ENCODE measurements at places on chromosomes 5 and 9.

- DNase-seq: no peak
Observed at GRCh38 chr9:7103771-7104170, 346.0 kb downstream of the KDM4C start.

DNA sequence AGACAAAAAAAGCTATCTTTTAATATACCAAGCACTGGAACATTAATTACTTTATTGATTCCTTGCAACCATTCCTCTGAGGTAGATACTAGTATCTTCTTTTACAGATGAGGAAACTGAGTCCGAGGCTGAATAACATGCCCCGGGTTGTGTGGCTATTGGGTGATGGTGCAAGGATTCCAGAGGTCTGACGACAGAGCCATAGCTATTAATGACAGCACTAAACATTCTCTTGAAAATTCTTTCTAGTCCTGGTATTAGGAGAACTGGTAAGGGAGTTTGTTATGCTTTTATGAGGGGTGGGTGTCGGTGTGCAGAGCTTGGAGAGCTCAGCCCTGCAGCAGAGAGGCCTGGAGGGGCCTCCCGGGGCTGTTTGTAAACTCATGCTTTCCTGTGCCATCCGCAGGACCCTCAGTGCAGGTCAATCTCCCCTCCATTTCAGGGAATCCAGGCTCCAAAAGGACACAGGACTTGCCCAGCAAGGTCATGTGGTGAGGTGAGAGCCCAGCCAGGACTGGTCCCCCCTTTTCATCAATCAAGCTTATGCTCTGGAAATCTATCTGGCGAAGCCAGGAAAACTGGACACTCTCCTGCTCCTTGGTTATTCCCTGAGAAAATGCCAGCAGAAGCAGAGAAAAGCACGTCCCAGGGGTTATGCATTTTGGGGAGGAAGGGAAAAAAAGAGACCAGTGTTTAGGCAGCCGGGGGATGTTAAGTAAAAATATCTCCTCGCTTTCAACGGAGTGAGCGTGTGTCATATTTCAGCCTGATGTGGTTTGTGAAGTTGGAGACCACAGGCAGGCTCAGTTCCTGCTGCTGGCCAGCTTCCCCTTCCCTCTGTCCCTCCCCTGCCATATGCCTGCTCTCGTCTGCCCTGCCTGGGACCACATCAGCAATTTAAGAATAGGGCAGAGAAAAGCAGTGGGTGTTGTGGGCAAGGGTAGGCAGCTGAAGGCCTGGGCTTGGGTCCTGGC, 3.7 kb downstream of the GSN start:
- no peak for DNase-seq

DNA sequence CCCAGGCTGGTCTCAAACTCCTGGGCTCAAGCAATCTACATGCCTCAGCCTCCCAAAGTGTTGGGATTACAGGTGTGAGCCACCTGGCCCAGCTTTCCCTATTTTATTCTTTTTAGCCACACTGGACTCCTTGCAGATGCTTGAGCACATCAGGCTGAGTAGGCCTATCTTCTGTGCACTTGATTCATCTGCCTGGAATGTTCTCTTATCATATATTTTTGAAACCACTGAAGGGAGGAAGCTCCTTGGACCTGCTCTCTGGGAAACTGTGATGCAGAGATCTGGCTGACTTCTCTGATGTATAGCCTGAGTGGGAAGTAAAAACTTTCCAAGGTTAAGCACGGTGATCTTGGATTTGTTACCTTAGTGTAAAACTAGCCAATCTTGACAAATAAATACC, 6.5 kb upstream of the MAT2B start:
- no peak for DNase-seq

GRCh38 chr5:124843596-124843899, 97.1 kb upstream of the ZNF608 start:
- DNase-seq: no peak

DNA sequence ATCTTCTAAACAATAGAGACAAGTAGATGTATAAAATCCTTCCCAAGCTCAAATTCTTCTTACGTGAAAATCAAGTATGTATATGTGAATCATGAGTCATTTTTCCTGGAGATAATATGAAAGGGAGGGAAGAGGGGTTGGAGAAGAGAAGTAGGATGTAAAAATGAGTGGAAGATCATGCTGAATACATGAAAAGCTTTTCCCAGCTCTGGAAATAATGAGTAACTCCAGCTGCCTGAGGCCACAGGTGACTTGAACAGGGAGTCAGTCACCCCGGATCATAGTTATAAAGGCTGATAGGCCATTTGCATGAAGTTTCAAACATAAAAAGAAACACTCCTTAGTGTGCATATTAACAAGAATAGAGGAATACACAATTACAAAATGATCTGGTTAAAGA, 486.7 kb downstream of the EFNA5 start:
- DNase-seq: no peak

DNA sequence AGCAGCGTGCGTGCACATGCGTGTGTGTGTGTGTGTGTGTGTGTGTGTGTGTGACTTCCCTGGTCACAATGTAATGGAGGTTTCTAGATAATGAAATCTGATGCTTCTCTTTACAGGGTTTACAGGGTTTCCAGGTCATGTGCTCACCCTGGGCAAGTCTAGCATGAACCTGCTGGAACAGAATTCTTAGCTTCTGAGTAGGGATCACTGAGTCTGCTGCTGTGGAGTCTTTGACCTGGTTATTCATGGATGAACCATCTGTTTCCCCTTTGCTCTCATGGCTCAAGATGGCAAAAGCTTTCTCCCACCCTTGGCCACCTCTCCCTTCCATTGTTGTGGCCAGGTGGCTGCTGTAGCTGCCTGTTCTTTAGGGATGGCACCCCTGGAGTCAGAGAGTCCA, 111.6 kb upstream of the SHB start:
- DNase-seq: no peak

DNA sequence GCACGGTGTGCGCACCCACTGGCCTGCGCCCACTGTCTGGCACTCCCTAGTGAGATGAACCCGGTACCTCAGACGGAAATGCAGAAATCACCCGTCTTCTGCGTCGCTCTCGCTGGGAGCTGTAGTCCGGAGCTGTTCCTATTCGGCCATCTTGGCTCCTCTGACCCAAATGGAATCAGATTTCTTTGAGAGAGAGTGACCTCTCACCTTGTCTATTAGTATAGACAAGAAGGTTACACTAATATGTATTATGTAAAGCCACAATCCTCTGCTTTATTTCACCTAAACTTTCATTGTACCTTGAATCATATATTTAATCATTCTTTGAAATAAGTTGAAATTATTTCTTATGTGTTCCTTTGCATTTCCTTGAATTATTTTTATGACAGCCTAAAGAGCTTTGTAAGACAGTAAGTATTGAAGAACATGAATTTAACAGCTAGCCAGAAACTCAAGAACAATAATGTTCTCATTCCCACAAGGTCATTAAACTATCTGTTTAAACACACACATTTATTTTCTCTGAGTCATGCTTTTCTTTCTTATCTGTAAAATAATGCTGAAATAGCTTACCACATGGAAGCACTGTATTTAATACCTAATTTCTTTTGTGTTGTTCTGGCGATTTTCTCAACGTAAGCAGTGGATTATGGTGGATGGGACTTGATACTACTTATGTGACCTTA, 91.8 kb upstream of the DMRTA1 start:
- DNase-seq: no peak

DNA sequence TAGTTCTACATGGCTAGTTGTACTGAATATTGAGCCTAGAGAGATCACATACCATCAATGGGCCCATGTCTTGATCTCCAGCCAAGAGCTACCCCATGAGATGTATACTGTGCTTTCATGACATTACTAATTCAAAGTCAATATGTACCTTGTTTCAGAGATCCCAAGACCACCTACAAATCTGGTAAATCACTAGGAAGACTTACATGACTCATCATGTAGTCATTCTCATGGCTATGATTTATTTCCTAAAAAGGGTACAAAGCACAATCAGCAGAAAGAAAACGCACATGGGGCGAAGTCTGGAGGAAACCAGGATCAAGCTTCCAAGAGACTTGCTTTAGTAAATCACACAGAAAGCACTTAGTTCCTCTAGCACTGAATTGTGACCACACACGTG, 103.0 kb downstream of the PCSK5 start:
- no peak for DNase-seq

DNA sequence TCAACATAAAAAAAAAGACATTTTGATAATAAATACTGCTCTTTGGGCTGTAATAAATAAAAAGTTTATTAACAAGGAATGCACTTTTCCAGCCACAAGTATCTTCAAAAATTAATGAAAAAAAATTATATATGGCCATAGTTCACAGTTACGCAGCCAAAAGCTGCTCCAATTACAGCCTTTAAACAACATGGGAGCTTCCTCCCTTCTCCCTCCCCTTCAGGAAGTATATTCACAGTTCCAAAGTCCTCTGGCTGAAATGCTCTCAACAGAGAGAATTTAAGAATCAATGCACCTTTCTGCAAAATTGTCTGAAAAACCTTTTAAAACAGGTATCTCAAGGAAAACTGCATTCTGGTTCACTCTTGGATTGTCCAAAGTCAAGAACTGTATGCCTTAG, 5.9 kb downstream of the PLK2 start:
- no peak for DNase-seq

DNA sequence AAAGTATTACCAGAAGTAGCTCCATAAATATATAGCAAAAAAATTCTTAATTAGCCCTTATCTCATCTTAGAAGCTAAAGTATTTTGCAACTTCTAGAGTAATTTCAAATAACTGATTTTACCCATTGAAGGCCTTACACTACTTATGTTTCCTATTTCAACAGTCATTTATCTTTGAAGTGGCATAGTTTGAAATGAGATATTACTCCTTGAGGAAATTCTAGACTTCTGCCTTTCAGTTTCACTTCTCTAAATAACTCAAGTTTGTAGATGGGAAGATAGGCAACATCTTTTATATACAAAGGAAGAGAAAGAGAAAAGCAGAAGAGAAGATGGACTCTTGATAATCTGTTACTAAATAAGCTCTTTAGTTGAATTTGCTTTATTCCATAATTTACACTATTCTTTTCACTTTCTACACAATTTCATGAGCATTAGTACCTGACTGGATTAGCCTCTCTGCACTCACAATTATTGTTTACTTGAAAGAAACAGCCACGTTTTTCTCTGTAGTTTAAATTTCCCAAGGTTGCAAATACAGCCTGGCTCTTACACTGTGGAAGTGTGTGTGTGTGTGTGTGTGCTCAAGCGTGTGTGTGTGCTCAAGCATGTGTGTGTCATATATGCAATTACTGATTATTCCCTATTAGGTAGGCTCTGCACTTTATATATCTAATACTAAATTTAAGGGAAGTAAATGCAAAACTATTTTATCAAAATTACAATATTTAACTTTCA, 60.6 kb upstream of the EMB start:
- no peak for DNase-seq

DNA sequence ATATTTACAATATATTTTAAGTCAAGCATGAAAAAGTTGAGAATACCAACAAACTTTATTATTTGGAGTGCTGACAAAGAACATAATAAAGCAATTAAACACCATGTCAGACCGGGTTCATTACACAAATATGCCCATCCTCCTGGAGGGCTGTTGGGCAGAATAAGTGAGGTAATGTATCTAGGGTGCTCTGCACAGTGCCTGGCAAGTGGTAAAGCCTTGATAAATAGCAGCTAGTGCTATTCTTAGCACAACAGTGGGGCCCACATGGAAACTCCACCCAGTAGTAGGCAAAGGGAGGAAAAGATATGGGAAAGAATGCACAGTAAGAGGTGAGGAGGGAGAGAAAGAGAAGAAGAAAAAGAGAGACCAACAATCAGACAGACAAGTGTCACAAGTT, 97.7 kb downstream of the SLC1A3 start:
- DNase-seq: no peak

GRCh38 chr9:108058135-108058814, 568.7 kb upstream of the KLF4 start:
- DNase-seq: no peak

GRCh38 chr9:80957801-80958200, 731.5 kb downstream of the TLE1 start:
- no peak for DNase-seq

- DNase-seq: no peak
Observed at GRCh38 chr5:153619771-153620170, 129.3 kb downstream of the GRIA1 start.
